ENCODE measurements at places on chromosomes 12 and 14. TPM values are rescaled to one million over a fixed set of nuclear protein-coding genes. Genes with fewer than 3 reads are reported as not detected.

The KRR1 gene
- 27.4 TPM for total RNA-seq

The CD27 gene
- total RNA-seq, result 0.36 TPM

The HCAR2 gene
- not detected for total RNA-seq

The PMEL gene
- 2.9 TPM for total RNA-seq

The NEUROD4 gene
- not detected for total RNA-seq

The BICDL1 gene
- not detected for total RNA-seq

The TRIAP1 gene
- total RNA-seq, result 13.5 TPM

The NOVA1 gene
- 7.8 TPM for total RNA-seq

The SSPN gene
- total RNA-seq, result 17.4 TPM

The CABP1 gene
- 0.32 TPM for total RNA-seq

The RGS6 gene
- total RNA-seq, result not detected

The OTX2 gene
- total RNA-seq, result not detected

The EFCAB11 gene
- total RNA-seq, result 2.8 TPM

The TAS2R50 gene
- 4.7 TPM for total RNA-seq

The UNG gene
- total RNA-seq, result 24.2 TPM

The C12orf56 gene
- total RNA-seq, result 0.49 TPM

The NDRG2 gene
- total RNA-seq, result 1.5 TPM

The PPFIA2 gene
- 2.7 TPM for total RNA-seq

The HSPB8 gene
- 1.1 TPM for total RNA-seq

The PPFIBP1 gene
- 83.6 TPM for total RNA-seq

The GAS2L3 gene
- total RNA-seq, result 24.5 TPM

The LRTM2 gene
- total RNA-seq, result not detected

The GLIPR1L1 gene
- total RNA-seq, result not detected

The KCNC2 gene
- total RNA-seq, result not detected

The KRT1 gene
- not detected for total RNA-seq

The KRT85 gene
- total RNA-seq, result not detected

The ITPR2 gene
- total RNA-seq, result 23.4 TPM

The KCNH3 gene
- not detected for total RNA-seq

The FAM186B gene
- total RNA-seq, result 0.49 TPM

The ANKRD33 gene
- not detected for total RNA-seq

The AQP2 gene
- total RNA-seq, result not detected

The BATF gene
- total RNA-seq, result not detected

The CFAP54 gene
- total RNA-seq, result 3.4 TPM

The ARPC3 gene
- total RNA-seq, result 134 TPM

The NAA25 gene
- 20.5 TPM for total RNA-seq

The PPP2R3C gene
- total RNA-seq, result 29.9 TPM

The RAD9B gene
- total RNA-seq, result 0.97 TPM
